ENCODE measurements at places on chromosomes 4 and X.

- DNase-seq, result peak; percentile 16
These were observed 3.1 kb downstream of the MAMLD1 start for GRCh38 chrX:150365990-150366911.

- DNase-seq, result no peak
These were observed 257.8 kb downstream of the DHRSX start for GRCh38 chrX:2242980-2243379.

GRCh38 chr4:169485086-169485485 lies 127.3 kb downstream of the NEK1 start:
- no peak for DNase-seq

DNA sequence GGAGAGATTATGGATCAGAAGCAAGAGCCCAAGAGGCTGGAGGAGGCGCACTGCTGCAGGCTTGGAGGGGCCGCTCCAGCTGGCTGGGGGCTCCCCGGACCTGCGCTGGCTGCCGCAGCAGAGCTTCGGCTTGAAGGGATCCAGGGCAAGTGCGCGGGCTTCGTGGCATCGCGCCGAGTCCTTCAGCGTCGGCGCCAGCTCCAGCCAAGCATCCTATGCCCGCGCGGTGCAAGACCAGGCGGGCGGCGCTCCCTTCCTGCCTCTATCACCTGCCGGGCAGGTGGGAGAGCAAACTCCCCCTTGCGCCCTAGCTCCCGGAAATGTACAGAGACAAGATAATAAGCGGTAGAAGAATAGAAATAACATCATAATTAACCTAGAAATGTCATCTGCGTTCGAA lies 10.5 kb upstream of the UCP1 start:
- DNase-seq, result no peak

- peak; percentile 14 for DNase-seq
These were observed 66.3 kb downstream of the TSPAN7 start for GRCh38 chrX:38627683-38628082.

GRCh38 chrX:53089224-53089842 lies 4.6 kb upstream of the KANTR start:
- DNase-seq, result peak; percentile 11
